ENCODE measurements at places on chromosomes 11 and 22.

DNA sequence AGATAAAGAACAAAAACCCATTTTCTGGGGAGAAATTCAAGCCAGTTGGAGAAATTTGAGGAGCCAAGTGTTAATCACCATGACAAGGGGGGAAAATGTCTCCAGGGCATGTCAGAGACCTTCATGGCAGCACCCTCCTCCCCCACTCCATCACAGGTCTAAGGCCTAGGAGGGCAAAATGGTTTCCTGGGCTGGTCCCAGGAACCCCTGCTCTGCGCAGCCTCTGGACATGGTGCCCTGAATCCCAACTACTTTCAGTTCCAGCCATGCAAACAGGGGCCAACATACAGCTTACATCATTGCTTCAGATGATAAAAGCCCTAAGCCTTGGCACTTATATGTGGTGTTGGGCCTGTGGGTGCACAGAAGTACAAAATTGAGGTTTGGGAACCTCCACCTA is 167.5 kb downstream of the LUZP2 start:
- DNase-seq: no peak

DNA sequence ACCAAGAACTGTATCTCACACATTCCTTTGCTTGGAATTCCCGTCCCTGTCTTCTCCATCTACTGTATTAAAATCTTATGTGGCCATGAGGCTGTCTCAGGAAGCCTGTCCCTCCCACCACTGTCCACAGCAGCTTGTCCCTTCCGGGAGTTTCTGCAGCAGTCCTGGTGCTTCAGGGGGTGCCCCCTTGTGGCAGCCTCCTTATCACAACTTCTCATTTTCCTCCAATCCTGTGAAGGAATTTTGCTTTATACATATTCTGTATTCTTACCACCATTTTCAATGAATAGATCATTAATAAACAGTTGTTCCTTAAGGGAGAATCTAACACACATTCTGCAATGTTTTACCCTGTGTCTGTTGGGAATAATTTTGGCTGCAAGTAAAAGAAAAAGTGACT is 220.4 kb upstream of the RAG2 start:
- DNase-seq: no peak

GRCh38 chr11:27173545-27173944 is 132.9 kb downstream of the BBOX1 start:
- no peak for DNase-seq

DNA sequence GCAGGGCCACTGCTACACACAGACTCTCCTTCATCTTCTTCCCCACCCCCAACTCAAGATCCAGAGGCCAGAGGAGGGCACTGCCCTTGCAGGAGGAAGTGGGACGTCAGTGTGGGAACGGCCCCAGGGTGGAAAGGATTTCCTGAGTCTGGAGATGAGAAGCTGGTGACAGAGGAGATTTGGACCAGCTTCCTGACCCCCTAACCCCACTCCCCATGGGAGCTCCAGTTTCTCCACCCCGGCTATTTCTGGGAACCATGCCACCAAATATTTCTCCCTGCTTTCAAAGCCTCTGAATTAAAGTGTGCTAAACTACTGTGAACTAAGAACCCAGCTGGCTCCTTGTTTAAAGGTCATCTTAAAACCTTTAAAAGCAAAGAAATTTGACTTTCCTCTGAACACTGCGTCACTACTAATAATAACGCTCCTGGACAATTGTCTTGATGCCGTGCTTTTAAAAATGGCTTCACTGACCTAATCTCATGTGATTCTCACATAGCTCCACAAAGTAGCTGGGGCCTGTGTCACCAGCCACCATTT is 46.6 kb downstream of the CWC15 start:
- no peak for DNase-seq

DNA sequence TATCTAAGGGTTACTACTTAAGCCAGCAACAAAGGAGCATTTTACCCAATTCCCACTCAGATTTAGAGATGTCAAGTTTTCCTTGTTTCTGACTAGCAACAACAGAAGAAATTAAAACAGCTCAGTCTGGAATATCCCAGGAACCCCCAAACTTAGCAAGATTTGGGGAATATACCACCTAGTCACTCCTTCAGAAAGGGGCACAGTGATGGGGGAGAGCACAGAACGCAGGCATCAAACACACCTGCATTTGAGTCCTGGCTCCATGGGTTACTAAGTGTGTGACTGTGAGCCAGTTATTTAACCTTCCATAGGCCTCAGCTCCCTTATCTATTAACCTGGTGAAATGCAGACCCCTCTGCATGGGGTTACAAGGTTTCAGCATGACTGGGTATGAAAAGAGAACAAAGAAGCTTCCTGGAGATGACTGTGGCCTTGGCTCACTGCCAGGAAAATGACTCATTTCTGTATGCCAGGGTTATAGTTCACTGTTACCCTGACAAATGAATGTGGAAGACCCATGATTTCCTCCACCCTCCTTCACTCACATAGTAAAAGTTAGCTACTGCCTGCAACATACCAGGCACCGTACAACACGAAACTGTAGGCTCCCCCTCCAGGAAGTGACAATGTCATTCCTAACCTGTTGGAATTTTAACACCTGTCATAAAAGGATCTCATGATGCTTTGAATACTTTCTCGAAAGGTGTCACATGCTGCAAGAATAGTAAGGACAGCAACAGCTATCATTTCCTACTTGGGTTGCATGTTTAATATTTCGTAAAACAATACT is 79.6 kb downstream of the ME3 start:
- peak; percentile 30 for DNase-seq

GRCh38 chr11:125874556-125875124 is 12.8 kb upstream of the HYLS1 start:
- DNase-seq: no peak

DNA sequence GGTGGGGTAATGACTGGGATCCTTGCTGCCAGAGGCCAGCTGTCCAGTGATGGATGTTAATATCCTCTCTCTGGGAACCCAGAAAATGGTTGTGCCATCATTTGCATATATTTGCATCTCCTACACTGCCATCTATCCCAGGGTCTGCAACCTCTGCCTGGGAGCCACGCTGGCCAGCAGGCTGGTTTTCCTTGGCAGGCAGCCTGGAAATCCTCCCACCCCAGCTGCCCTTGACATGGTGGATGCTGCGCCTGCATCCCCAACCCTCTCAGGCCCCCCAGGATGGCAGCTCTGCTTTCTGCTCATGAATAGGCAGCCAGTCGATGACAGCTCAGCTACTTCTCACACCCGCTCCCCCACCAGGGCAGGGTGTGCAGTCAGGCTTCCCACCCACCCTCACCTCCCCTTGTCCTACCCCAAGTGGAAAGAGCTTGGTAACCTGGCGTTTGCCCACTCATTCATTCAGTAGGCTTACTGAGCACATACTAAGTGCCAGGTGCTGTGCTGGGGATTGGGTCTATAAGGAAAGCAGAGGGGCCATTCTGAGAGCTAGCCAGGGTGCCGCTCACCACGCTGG is 202.5 kb downstream of the TRIM29 start:
- no peak for DNase-seq

- no peak for DNase-seq
Measured at GRCh38 chr11:92226331-92227229, 2.0 kb downstream of the FAT3 start.

- no peak for DNase-seq
Measured at GRCh38 chr11:83159902-83160865, 3.3 kb downstream of the PCF11 start.

DNA sequence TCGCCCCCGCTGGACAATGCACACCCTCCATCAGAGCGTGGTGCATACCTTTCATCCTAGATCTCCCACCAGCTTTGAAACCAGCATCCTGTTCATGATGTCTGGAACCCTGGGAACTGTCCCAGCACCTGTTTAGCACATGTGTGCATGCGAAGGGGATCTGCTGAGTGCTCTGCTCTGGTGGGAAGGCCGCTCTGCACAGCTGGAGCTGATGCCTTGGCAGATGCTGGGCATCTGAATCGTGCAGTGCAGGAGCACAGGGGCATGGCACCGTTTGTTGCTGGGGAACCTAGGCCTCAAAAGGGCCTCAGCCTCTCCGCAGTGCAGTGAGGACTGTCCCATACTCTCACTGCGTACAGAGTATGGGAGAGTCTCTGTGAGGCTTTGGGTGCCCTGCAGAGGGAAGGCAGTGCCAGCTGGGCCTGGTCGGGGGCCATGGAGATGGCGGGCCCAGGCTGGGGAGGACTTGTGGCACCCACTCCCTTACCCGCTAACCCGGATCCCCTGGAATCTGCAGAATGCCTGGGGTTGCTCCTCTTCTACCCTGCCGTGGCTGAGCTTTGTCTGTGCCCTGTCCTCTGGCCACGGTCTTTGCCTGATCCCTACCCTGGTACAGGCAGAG is 72.9 kb upstream of the ATXN10 start:
- DNase-seq: no peak
